ENCODE measurements at places on chromosomes 1 and 21. TPM values are rescaled to one million over a fixed set of nuclear protein-coding genes. Genes with fewer than 3 reads are reported as not detected.

The DIPK1A gene
- total RNA-seq: 4.7 TPM

The RNU1-2 gene
- 1,197 TPM for total RNA-seq

The PCBP3 gene
- 8.5 TPM for total RNA-seq

The PCSK9 gene
- 47.9 TPM for total RNA-seq

The SH3BGR gene
- total RNA-seq: 4.8 TPM

The LCE6A gene
- not detected for total RNA-seq

The RBM8A gene
- total RNA-seq: 215 TPM

The VASH2 gene
- total RNA-seq: 251 TPM

- no peak for DNase-seq
- H3K4me3 ChIP-seq: no peak overlapping the region
- peaks cover 11% of the 10 kb centered on the region for H3K4me1 ChIP-seq
- H3K27me3 ChIP-seq: no peaks in the 10 kb centered on the region
- peaks cover 6% of the 10 kb centered on the region for H3K36me3 ChIP-seq
These were observed 248.7 kb downstream of the NPHP4 start for GRCh38 chr1:5743435-5744095.

DNA sequence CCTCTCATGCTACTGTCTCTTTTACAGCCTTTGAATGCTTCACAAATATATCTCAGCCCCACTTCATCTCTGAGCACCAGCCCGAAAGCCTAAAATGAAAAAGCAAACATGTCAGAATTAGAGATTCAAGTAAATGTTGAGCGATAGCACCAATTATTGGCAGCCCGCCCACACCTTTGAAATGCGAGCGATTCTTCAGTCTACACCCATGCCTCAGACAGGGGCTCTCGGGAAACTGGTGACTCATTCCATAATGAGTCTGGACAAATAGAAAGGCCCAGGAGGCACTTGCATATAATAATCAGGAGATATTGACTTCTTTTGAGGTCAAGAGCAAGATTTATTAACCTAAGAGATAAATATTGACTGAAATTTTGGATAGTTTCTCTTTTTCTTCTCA, 487.3 kb upstream of the PTBP2 start:
- no peak for DNase-seq
- H3K4me3 ChIP-seq: no peak overlapping the region
- H3K27ac ChIP-seq: no peak overlapping the region
- H3K36me3 ChIP-seq: no peaks in the 10 kb centered on the region

- no peaks in the 10 kb centered on the region for H3K27me3 ChIP-seq
- DNase-seq: no peak
- H3K27ac ChIP-seq: no peak overlapping the region
These were observed 161.4 kb upstream of the LMO4 start for GRCh38 chr1:87167157-87167789.

DNA sequence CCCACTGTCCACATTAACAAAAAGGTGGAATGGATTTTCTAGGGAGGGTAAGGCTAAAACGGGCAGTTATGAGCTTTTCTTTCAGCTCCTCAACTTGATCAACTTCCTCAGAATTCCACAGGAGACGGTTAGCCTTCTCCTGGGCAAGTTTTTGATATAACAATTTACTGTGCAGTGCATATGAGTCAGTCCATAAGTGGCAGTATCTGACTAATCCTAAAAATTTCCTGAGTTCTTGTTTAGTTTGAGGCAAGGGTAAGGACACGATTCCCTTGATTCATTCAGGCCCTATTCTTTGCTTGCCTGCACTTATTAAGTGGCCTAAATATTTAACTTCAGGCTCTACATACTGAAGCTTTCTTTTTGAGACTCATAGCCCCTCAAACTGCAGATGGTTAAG, 6.2 kb upstream of the AADACL3 start:
- no peak for DNase-seq
- H3K4me3 ChIP-seq: no peak overlapping the region
- H3K4me1 ChIP-seq: peaks cover 42% of the 10 kb centered on the region
- no peaks in the 10 kb centered on the region for H3K27me3 ChIP-seq

DNA sequence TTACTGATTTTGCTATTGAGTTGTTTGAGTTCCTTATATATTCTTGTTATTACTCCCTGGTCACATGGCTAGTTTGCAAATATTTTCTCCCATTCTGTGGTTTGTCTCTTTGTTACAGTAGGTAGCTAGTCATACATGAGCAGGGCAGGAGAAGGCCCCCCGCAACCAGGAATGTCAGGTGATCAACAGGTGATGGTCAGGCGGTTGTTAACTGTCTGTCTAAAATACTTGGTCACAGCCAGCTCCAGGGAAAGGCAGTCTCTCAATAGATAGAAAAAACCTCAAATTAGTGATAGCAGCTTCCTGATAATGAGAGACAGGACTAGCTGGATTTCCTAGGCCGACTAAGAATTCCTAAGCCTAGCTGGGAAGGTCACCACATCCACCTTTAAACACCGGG, 217.9 kb downstream of the RHOU start:
- peaks cover 6% of the 10 kb centered on the region for H3K4me1 ChIP-seq
- no peaks in the 10 kb centered on the region for H3K27me3 ChIP-seq
- no peak overlapping the region for H3K4me3 ChIP-seq
- H3K27ac ChIP-seq: no peak overlapping the region
- DNase-seq: no peak

GRCh38 chr1:245062741-245063305, 92.0 kb upstream of the KIF26B start:
- no peak overlapping the region for H3K4me3 ChIP-seq
- peaks cover 26% of the 10 kb centered on the region for H3K4me1 ChIP-seq

DNA sequence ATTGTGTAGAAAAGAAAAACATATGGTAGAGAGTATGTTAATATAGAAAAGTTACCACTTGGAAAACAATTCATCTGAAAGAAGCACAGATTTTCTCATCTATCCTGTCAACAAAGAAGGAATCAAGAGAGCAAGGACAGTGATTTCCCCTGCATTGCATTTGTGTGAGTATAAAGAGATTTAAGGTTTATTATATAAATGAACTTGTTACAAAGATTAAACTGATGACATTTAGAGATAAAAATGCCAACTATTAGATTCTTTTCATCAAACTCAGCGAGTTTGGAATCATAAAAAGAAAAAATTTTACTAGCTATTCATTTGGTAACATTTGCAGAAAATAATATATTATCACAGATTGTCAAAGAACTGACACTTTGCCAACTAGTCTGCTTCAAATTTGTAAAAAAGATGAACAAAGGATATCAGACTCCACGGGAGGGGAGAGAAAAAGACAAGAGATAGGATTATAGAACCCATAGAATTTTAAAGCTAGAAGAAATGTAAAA, at the start of gene RGS21:
Gene RGS21, plus strand, starts transcription at position 51 of the 509 bp plus-strand sequence. CDS start 26,045 bp downstream, outside the sequence.
- no peaks in the 10 kb centered on the region for H3K27me3 ChIP-seq
- H3K27ac ChIP-seq: no peak within 1 kb of the TSS
- H3K36me3 ChIP-seq: no peaks in the 10 kb centered on the region
- no peak within 1 kb of the TSS for H3K4me3 ChIP-seq

- H3K27ac ChIP-seq: peak overlapping the region; percentile 49
- no peak overlapping the region for H3K4me3 ChIP-seq
- DNase-seq: no peak
- no peaks in the 10 kb centered on the region for H3K36me3 ChIP-seq
These were observed 11.7 kb upstream of the SYNC start for GRCh38 chr1:32714277-32714676.

- H3K36me3 ChIP-seq: no peaks in the 10 kb centered on the region
- H3K27me3 ChIP-seq: no peaks in the 10 kb centered on the region
- H3K27ac ChIP-seq: no peak overlapping the region
- H3K4me3 ChIP-seq: no peak overlapping the region
- no peak for DNase-seq
These were observed 103.8 kb downstream of the RUNX1 start for GRCh38 chr21:34945288-34945687.

GRCh38 chr21:14824126-14824525, 240.7 kb downstream of the NRIP1 start:
- H3K4me3 ChIP-seq: no peak overlapping the region
- DNase-seq: no peak
- peaks cover 14% of the 10 kb centered on the region for H3K4me1 ChIP-seq
- H3K36me3 ChIP-seq: no peaks in the 10 kb centered on the region
- no peaks in the 10 kb centered on the region for H3K27me3 ChIP-seq

GRCh38 chr1:21937034-21937371, at the start of gene HSPG2:
Gene HSPG2, minus strand, starts transcription at chr1:21937310. Its CDS starts 93 bp downstream, at chr1:21937217.
- peak within 1 kb of the TSS; percentile 77 for H3K27ac ChIP-seq
- no peaks in the 10 kb centered on the region for H3K36me3 ChIP-seq
- H3K27me3 ChIP-seq: peaks cover 3% of the 10 kb centered on the region
- no peak for DNase-seq
- peaks cover 64% of the 10 kb centered on the region for H3K4me1 ChIP-seq
- H3K4me3 ChIP-seq: peak within 1 kb of the TSS; percentile 74

DNA sequence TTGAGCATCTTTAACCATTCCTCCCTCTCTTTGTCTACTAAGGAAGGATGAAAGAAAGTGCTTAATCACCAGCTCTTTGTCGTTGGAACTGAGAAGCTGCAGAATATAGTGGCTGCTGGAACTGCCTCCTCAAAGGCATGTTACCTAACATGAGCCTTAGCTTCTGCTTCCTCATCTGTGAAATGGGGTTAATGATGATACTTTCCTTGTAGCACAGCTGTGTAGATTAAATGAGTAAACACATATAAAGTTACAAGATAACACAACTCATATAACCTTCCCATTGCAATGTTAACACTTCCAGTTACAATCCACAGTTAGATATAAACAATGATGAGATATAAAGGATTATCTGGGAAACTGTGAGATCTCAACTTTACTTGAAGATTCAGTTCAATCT, 48.4 kb upstream of the ZNF326 start:
- H3K4me1 ChIP-seq: peaks cover 33% of the 10 kb centered on the region
- H3K27ac ChIP-seq: no peak overlapping the region
- no peaks in the 10 kb centered on the region for H3K36me3 ChIP-seq
- H3K4me3 ChIP-seq: no peak overlapping the region
- H3K27me3 ChIP-seq: peaks cover 5% of the 10 kb centered on the region

DNA sequence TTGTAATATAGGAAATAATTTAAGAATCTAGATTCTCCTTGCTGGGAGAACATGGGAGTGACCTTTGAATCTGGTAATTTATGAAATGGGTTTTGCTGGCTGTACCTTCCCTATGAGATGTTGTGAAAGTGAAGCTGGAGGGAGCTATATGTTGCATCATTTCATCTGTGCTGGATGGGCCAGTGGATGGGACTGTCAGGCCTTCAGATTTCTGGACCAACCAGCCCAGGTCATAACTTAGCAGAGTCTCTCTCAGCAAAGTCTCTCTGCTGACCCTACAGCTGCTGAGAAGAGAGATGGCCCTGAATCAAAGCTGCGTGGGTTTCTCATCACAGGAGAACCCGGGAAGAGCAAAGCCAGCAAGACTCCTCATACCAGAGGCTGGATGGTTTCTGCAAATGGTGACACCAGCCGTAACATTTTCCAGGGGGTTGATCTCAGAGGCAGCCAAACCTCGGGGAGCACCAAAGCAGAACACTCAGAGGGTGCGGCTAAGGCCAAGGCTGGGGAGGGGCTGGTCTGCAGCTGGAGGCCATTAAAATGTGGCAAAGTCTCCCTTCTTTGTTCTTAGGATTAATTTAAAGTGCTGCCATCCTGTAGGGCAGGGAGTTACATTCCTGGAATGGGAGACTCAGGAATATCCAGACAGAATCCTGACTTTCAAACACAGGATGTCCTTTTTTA, 18.2 kb upstream of the PTGFRN start:
- H3K36me3 ChIP-seq: peaks cover 16% of the 10 kb centered on the region
- H3K27ac ChIP-seq: no peak overlapping the region
- H3K27me3 ChIP-seq: no peaks in the 10 kb centered on the region
- no peak for DNase-seq
- H3K4me1 ChIP-seq: peaks cover 12% of the 10 kb centered on the region

- H3K4me3 ChIP-seq: no peak overlapping the region
- no peak overlapping the region for H3K27ac ChIP-seq
- H3K27me3 ChIP-seq: no peaks in the 10 kb centered on the region
- no peak for DNase-seq
- H3K4me1 ChIP-seq: peaks cover 11% of the 10 kb centered on the region
These were observed 123.7 kb upstream of the HMGB4 start for GRCh38 chr1:33740040-33740744.

DNA sequence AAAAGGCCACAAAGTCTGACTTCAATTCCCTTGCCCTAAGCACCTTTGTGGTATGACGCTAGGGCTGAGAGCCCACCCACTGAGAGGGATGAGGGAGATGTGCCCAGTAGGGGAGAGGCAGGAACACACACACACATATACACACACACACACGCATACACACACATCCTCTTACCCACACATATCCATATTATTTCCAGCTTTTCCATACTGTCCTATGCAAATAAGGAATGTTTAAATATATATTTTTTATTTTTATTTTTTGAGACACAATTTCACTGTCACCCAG, 3.0 kb downstream of the RAB25 start:
- no peak overlapping the region for H3K4me3 ChIP-seq
- H3K4me1 ChIP-seq: peaks cover 40% of the 10 kb centered on the region
- H3K27me3 ChIP-seq: no peaks in the 10 kb centered on the region
- no peak for DNase-seq
- H3K36me3 ChIP-seq: peaks cover 14% of the 10 kb centered on the region

DNA sequence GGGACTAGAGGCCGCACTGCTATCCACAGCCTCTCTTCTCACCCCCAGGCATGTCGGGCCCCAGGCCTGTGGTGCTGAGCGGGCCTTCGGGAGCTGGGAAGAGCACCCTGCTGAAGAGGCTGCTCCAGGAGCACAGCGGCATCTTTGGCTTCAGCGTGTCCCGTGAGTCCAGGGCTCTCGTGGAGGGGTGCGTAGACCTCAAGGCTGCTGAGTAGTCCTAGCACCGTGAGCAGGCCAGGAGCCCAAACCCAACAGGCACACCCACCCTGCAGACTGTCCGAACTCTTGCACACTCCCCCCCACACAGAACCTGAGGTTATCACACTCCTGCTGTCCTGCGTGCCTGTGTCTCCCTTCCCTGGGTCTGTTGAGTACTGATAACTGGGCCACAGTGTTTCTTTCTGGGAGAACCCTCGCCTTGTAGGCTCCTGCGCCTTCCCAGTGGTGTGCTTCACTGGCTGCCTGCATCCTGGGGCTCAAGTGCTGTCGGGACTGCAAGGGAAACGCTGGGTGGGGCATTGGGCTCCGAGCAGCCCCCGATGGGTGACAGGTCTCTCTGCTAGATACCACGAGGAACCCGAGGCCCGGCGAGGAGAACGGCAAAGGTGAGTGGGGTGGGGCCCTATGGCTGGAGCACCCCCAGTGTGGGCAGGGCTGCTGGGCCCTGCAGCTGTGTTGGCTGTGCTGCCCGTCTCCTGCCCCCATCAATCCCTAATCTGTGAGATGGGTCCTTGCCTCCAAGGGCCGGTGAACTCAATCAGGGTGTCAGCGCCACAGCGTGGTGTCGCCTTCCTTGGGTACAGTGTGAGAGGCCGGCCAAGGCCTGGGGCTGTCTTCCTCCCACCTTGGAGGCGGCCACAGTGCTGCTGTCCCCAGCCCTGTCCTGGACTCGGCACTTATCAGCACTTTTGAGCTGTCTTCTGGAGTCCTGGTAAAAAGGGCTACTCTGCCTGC, 4.0 kb upstream of the GJC2 start:
- no peak overlapping the region for H3K4me3 ChIP-seq
- H3K4me1 ChIP-seq: peaks cover 10% of the 10 kb centered on the region
- H3K27ac ChIP-seq: no peak overlapping the region
- H3K36me3 ChIP-seq: no peaks in the 10 kb centered on the region

- no peak overlapping the region for H3K27ac ChIP-seq
- no peaks in the 10 kb centered on the region for H3K36me3 ChIP-seq
- H3K27me3 ChIP-seq: no peaks in the 10 kb centered on the region
- no peak for DNase-seq
- peaks cover 4% of the 10 kb centered on the region for H3K4me1 ChIP-seq
- no peak overlapping the region for H3K4me3 ChIP-seq
These were observed 42.6 kb upstream of the ATP2B4 start for GRCh38 chr1:203584035-203584434.

GRCh38 chr1:30545365-30545764, 178.0 kb downstream of the MATN1 start:
- H3K27ac ChIP-seq: no peak overlapping the region
- peaks cover 3% of the 10 kb centered on the region for H3K27me3 ChIP-seq
- peaks cover 3% of the 10 kb centered on the region for H3K36me3 ChIP-seq
- H3K4me1 ChIP-seq: no peaks in the 10 kb centered on the region

Measured in WTC11 (cell line).